ENCODE measurements at places on chromosomes 16 and 17.

- H3K27me3 ChIP-seq: peaks cover 8% of the 10 kb centered on the region
- H3K36me3 ChIP-seq: no peaks in the 10 kb centered on the region
- DNase-seq: no peak
- H3K4me1 ChIP-seq: no peaks in the 10 kb centered on the region
- H3K27ac ChIP-seq: no peak overlapping the region
Measured at GRCh38 chr17:50218771-50219315, 17.4 kb upstream of the COL1A1 start.

DNA sequence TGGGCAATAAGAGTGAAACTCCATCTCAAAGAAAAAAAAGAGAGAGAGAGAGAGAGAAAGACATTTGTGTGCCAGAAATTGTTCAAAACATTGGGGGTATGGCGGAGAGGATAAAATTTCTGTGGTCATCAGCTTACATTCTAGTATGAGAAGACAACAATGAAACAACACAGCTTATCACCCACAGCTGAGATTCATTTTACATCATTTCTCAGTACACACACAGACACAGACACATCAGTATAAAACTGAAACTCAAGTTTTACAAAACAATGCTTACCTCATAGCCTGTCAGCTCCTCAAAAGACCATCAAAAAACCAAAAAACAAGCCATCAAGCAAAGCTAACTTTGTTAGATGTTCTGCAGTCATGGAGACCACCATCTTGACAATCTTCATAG, 31.4 kb upstream of the CNEP1R1 start:
- DNase-seq: no peak
- no peaks in the 10 kb centered on the region for H3K36me3 ChIP-seq
- peaks cover 4% of the 10 kb centered on the region for H3K4me1 ChIP-seq
- no peak overlapping the region for H3K27ac ChIP-seq

DNA sequence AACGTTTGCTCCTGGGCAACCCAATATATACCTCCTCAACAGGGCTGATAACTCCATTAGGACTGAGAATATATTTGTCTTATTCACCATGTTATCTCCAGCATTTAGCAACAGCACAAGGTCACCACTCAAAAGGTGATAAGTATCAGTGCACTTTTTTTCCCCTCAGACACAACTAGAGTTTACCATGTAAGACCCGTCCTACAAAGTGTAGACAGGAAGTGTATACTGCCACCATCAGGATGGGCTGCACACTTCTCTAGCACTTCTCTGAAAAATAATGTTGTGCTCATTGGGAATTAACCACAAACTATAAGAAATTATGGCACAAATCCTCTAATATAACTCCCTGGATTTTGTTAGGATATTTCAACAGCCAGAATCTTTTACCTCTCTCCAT, 5.7 kb upstream of the VAT1L start:
- DNase-seq: no peak
- no peak overlapping the region for H3K27ac ChIP-seq
- H3K4me3 ChIP-seq: no peak overlapping the region

DNA sequence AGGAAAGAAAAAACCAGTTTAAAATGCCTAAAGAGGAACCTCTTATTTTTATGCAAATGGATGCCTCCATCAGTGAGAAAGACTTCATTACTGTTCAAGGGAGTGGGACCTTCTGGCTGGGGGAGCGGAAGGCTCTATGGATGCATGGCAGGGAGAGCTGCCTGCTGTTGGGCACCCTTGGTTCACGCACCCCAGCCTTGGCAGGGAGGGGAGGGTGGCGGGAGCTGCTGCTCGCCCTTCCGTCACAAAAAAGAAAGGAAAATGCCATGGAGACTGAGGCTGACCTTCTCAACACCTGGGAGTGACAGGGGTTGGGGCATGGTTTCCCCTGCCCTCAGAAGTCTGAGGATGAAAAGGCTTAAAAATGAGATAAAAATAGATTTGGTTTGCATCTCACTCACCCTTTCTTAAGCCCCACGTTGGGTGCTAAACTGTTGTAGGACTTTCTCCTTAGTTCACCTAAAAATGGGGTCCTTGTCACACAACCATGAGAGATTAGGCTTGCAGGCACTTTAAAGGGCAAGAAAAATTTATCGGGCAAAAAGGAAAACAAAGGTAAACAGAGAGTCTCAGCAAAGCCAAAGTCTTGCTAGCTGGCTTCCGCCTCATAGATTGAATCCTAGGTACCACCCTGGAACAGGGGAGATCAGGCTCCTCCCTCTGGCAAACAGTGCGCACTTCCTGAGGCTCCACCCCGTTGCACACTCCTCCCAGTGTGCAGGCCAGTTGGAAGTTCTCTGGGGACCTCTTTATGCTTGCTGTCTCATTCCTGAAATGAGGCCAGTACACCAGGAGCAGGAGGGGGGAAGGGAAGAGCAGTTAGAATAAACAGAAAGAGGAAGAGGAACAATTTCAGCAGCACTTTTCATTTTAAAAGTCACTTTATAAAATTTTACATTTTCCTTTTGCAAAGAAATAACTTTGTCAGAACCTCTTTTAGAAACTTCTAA, 31.6 kb downstream of the PHKB start:
- H3K36me3 ChIP-seq: peaks cover 57% of the 10 kb centered on the region
- H3K4me1 ChIP-seq: peaks cover 25% of the 10 kb centered on the region
- no peak for DNase-seq
- H3K4me3 ChIP-seq: no peak overlapping the region
- peak overlapping the region; percentile 74 for H3K27ac ChIP-seq
- no peaks in the 10 kb centered on the region for H3K27me3 ChIP-seq

GRCh38 chr17:7237266-7237760, 1.9 kb downstream of the PHF23 start:
- no peaks in the 10 kb centered on the region for H3K27me3 ChIP-seq
- H3K4me3 ChIP-seq: peak overlapping the region; percentile 98
- H3K36me3 ChIP-seq: peaks cover 80% of the 10 kb centered on the region
- H3K27ac ChIP-seq: peak overlapping the region; percentile 87

DNA sequence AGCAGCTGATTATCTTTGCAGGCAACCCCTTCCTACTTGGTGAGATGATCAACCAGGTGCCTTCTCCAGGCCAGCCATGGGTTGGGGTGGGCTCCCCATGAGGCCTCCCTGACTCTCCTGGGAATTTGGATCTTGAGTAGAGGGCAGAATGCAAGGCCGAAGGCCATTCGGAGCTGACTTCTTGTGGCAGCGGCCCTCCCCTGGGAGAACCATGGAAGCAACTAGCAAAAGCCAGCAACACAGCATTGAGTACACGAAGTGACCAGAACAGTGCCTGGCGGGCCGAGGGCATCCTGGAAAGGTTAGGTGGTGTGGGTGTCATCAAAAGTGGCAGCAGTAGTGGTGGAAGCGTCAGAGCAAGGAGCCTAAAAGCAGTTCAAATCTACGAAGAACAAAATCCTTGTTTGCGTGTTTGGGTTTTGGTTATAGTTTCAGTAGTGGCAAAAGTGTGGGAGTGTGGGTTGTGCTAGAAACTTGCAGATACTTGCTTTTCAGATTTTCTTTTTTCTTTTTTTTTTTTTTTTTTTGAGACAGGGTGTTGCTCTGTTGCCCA, 2.0 kb upstream of the ALDH3A1 start:
- H3K36me3 ChIP-seq: no peaks in the 10 kb centered on the region
- H3K4me3 ChIP-seq: no peak overlapping the region
- H3K27me3 ChIP-seq: peaks cover 32% of the 10 kb centered on the region
- H3K4me1 ChIP-seq: peaks cover 10% of the 10 kb centered on the region
- DNase-seq: no peak
- H3K27ac ChIP-seq: no peak overlapping the region

DNA sequence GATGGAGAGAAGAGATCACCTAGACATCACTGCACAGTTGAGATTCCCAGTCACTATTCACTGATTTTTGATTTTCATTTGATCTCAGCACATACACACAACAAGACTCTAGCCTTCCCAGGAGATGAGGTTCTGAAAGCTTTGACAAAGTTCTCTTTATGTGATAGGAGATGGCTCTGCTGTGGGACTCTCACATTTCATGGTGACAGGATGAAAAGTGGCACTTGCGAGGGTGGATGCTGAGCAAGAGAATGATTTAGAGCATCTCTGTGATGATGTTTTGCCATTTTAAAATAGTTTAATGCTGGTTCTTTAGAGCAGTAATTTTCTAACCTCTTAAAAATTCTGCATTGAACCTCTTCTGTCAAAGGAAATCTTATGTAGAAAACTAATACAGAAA, 113.3 kb upstream of the CA10 start:
- no peaks in the 10 kb centered on the region for H3K27me3 ChIP-seq
- DNase-seq: no peak
- H3K4me3 ChIP-seq: no peak overlapping the region
- no peaks in the 10 kb centered on the region for H3K4me1 ChIP-seq
- H3K27ac ChIP-seq: no peak overlapping the region

DNA sequence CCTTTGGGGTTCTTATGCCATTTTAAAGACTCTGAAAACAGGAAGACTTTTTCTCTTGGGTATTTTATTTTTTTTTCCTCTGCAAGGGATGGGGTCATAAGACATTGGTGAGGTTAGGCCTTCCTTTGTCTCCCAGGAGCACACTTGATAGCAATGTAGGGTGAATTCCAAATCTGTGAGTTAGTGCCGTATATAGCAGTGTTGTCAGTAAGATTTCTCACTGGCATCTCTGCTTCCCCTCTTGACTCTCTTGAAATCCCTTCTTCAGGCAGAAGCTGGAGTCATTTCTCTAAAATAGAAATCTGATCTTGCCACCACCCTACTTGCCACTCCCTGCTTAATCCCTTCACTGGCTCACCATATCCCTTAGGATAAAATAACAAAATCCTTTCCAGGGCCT, 529.7 kb downstream of the WWOX start:
- no peak for DNase-seq
- H3K4me3 ChIP-seq: no peak overlapping the region
- H3K27me3 ChIP-seq: no peaks in the 10 kb centered on the region
- H3K27ac ChIP-seq: no peak overlapping the region
- H3K4me1 ChIP-seq: no peaks in the 10 kb centered on the region

- DNase-seq: no peak
- peaks cover 56% of the 10 kb centered on the region for H3K27me3 ChIP-seq
- H3K36me3 ChIP-seq: no peaks in the 10 kb centered on the region
- no peaks in the 10 kb centered on the region for H3K4me1 ChIP-seq
Measured at GRCh38 chr17:14902803-14903202, 362.3 kb downstream of the PMP22 start.

DNA sequence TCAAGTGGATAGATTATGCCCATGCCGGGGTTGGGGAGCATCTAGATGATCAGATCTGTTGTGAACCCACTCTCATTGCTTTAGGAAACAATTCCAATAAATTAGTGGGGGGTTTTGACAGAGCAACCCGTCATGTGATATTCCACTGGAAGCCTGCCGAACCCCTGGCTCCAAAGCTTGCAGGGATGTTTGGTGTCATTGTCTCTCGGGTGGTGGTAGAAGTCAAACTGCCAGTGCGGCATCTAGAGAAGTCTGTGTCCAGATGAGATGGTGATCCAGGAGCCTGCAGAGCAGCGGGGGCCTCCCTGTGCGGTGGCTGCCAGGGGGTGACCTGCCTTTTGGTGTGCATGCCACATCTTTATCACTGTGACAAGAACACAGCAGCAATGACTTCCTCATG, 91.7 kb downstream of the SHISA6 start:
- DNase-seq: no peak
- H3K27ac ChIP-seq: no peak overlapping the region
- H3K4me3 ChIP-seq: no peak overlapping the region
- no peaks in the 10 kb centered on the region for H3K27me3 ChIP-seq
- no peaks in the 10 kb centered on the region for H3K36me3 ChIP-seq

- no peak for DNase-seq
- H3K4me3 ChIP-seq: no peak overlapping the region
- H3K27ac ChIP-seq: no peak overlapping the region
- no peaks in the 10 kb centered on the region for H3K36me3 ChIP-seq
- H3K27me3 ChIP-seq: no peaks in the 10 kb centered on the region
Measured at GRCh38 chr17:65195716-65196115, 58.5 kb downstream of the RGS9 start.

- H3K36me3 ChIP-seq: no peaks in the 10 kb centered on the region
- H3K4me3 ChIP-seq: peak overlapping the region; percentile 73
- H3K27me3 ChIP-seq: peaks cover 16% of the 10 kb centered on the region
- peaks cover 35% of the 10 kb centered on the region for H3K4me1 ChIP-seq
Measured at GRCh38 chr16:90077757-90078578, 837 bp upstream of the PRDM7 start.

- H3K27ac ChIP-seq: no peak overlapping the region
- DNase-seq: no peak
- peaks cover 10% of the 10 kb centered on the region for H3K4me1 ChIP-seq
- H3K27me3 ChIP-seq: no peaks in the 10 kb centered on the region
Measured at GRCh38 chr16:4323845-4324488, 8.1 kb downstream of the GLIS2 start.

DNA sequence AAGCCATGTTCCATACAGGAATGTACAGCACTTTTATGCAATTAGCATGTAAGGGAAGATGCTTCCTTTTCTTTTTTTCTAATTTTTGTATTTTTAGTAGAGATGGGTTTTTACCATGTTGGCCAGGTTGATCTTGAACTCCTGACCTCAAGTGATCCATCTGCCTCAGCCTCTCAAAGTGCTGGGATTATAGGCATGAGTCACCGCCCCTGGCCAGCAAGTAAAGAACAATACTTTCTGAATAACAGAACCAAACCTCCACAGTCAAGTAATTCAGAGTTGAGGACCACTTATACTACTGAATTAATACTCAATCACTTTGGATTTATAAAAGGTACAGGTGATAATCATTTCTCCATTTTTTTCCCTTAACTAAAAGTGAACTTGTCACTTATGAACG, 13.0 kb downstream of the C16orf87 start:
- DNase-seq: no peak
- H3K27me3 ChIP-seq: no peaks in the 10 kb centered on the region
- H3K4me1 ChIP-seq: peaks cover 48% of the 10 kb centered on the region
- H3K27ac ChIP-seq: no peak overlapping the region
- H3K4me3 ChIP-seq: no peak overlapping the region

- DNase-seq: no peak
- no peak overlapping the region for H3K27ac ChIP-seq
- H3K36me3 ChIP-seq: no peaks in the 10 kb centered on the region
- peaks cover 31% of the 10 kb centered on the region for H3K27me3 ChIP-seq
- H3K4me1 ChIP-seq: no peaks in the 10 kb centered on the region
- no peak overlapping the region for H3K4me3 ChIP-seq
Measured at GRCh38 chr17:62876063-62876462, 67.9 kb upstream of the MARCHF10 start.

DNA sequence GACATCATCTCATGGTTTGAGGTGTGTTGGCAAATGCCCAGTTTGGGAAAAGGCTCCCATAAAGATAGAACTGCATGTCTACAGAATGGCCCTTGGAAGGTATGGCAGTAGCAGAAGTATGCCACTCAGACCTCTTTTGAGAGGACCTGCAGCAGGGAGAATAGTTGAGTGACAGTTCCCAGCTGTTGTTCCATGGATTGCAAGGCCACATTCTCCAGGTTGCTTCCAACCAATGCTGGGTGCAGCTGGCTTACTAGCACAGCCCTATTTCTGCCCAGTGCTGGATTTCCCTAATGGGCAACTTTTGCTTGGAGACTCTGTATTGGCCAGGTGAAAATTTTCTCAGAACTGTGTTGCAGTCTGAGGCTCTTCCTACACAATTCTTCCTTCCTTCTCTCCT, 266.2 kb downstream of the UTP18 start:
- no peaks in the 10 kb centered on the region for H3K4me1 ChIP-seq
- peaks cover 28% of the 10 kb centered on the region for H3K27me3 ChIP-seq
- no peak for DNase-seq
- H3K27ac ChIP-seq: no peak overlapping the region
